HCEC 1CT (cell line): ENCODE measurements at places on chromosomes 5 and 9.

DNA sequence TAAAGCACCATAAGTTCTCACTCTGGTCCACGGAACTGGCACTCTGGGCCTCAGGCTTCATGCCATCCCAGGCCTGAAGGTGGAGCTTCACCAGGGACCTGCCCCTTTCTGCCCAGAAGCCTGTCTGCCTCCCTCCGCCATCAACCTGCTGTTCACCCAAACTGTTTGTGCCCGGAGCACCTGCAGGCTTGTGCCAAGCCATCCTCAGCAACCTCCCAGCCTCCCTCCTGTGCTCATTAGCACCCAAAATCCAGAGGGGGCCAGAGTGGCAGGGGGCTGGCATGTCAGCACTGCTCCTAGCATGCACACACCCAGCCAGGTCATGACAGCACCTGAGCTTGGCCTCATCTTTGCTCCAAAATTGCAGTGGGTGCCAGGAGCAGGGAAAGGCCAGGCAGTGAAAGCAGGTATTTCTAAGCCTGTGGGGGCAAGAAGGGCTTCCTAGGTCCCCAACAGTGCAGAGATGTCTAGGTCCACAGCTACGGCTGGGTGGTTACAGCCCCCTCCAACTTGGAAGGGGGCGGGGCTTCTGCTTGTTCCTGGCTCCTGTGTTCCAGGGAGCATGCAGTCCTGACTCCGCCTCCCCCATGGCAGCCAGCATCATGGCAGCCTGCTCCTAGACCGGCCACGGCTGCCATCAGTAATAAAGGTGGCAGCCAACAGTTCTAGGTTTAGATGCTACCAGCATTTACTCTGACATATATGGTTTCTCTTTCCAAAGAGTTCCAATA, 85.1 kb downstream of the GIN1 start:
- DNase-seq: no peak

- no peak for DNase-seq
Observed at GRCh38 chr5:40089269-40089668, 590.4 kb upstream of the PTGER4 start.

- DNase-seq: no peak
Observed at GRCh38 chr5:6019612-6020011, 358.7 kb downstream of the MED10 start.

GRCh38 chr9:91734371-91734981, 215.6 kb downstream of the ROR2 start:
- DNase-seq: peak; percentile 26

GRCh38 chr5:149594206-149594895, 13.1 kb downstream of the ARHGEF37 start:
- no peak for DNase-seq

DNA sequence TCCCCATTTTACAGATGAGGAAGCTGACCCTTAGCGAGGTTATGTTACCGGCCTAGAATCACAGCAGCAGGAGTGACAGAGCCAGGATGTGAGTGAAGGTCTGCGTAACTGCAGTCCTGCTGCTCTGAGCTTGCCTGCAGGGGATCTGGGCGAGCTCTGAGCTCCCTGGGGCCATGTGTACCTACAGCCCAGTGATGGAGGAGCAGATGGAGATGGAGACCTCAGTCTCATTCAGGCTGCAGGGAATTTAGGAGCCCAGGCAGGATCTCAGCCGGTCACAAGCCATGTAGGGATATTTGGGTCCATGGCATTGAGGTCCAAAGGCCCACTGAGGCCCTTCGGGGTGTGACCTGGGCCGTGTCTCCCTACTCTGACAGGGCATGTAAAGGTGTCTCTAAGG, 170.6 kb downstream of the CACNA1B start:
- DNase-seq: no peak

DNA sequence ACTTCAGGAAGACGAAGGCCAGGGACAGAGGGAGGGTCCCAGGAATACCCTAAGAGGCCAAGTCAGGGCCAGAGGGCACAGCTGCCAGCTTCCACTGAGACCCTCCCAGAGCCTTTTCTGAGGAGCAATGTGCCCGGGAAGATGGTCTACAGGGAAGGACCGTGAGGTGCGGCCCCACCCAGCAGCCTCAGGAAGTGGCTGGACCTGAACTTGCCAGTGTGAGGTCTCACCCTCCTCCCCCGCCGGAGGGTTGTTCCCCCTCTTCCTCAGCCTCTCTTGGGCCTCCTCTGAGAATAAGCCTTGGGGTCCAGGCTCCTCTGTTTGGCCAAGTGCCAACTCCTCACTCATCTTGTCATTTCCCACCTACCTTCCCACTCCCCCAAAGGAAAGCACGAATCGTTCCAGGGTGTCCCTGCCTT, 13.4 kb upstream of the SLC25A51 start:
- no peak for DNase-seq

DNA sequence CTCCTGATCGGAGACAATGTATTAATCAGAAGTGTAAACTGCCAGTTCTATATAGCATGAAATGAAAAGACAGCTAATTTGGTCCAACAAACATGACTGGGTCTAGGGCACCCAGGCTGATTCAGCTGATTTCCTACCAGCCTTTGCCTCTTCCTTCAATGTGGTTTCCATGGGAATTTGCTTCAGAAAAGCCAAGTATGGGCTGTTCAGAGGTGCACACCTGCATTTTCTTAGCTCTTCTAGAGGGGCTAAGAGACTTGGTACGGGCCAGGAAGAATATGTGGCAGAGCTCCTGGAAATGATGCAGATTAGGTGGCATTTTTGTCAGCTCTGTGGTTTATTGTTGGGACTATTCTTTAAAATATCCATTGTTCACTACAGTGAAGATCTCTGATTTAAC, 22.4 kb downstream of the IL7R start:
- no peak for DNase-seq

GRCh38 chr9:91720751-91721705, 229.0 kb downstream of the ROR2 start:
- no peak for DNase-seq

DNA sequence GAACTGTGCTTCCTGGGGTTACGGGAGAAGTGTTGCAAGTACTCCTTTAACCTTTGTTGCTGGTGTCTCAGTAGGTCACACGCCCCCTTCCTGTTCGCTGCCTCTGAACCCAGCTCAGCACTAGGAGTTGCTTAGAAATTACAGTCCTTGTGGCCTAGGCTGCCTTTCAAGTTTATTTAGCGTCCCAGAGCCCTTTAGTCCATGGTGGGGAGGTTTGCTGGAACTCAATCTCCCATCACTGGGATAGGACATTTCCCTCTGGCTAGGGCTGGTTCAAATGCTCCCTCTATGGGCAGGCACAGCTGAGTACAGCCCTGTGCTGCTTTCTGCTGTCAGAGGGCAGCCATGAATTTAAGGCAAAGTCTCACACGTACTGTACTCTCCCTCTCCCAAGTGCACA, 4.7 kb downstream of the IFNA8 start:
- DNase-seq: no peak

- no peak for DNase-seq
Observed at GRCh38 chr5:158770506-158770905, 329.2 kb downstream of the EBF1 start.

- DNase-seq: no peak
Observed at GRCh38 chr5:175734016-175734415, 76.1 kb downstream of the HRH2 start.

DNA sequence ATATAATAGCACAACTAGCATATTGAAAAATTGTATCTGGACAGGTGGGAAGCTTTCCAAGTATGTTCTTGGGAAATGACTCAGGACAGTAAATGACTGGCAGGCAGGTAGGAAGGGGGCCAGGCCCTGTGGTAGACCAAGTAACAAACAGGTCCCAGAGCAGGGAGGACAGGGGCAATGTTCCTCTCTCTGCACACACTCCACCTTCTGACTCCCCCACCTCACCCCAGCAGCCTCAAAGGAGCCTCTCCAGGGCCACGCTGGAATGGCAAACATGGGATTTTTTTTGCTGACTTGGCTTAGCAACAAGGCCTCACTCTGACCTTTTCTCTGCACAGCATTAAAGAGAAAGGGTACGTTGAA, 31.1 kb upstream of the IQGAP2 start:
- no peak for DNase-seq

DNA sequence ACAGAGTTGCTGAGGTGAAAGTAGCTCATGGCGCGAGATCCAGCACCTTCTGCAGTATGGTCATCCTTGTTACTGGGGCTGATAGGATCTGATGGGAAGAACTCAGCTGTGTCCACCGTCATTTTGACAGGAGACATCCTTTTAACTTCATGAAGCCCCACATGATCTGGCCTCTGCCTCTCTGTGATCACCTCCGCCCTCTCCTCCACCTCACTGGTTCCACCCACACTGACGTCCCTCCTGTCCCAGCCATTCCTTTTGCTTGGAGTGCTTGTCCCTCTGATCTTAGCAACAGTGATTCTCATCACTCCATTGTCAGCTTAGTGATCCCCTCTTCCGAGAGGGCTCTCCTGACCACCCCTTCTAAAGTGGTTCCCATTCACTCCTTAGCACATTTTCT, 25.8 kb downstream of the NEUROG1 start:
- no peak for DNase-seq

GRCh38 chr9:37920471-37921167, 16.7 kb upstream of the SLC25A51 start:
- DNase-seq: no peak

DNA sequence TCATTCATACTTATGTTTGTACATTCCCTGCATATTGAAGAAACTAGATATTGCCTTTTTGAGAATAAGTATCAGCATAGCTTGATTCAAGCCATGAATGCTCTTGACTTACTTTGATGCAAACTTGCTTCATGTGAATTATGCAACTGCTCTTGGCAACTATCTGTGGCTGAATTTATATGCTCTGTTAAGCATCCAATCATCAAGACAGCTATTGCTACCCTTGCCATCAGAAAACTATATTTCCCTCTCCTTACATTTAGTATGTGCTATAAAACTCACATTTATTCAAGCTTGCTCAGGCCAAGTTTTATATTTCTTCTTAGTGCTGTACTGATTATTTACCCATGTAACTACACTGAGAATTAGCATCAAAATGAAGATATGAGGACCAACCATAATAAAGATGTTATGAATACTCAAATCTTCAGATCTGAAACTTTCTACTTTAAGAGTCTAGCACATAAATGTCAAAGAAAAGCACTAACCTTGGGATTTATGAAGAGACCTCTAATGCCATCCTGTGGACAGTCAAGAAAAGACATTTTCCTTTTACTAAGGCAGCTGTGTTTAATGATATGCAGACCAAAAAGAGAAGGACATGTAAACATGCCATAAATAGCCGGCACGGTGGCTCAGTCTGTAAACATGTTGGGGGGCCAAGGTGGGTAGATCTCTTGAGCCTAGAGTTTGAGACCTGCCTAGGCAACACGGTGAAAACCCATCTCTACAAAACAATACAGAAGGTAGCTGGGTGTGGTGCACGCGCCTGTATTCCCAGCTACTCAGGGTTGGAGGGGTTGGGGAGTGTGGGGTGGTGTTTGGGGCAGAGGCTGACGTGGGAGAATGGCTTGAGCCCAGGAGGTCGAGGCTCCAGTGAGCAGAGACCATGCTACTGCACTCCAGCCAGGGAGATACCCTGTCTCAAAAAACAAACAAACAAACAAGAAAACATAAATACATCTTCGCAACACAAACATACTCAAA, 267.0 kb upstream of the TYRP1 start:
- no peak for DNase-seq

GRCh38 chr5:172583931-172584511, 57.0 kb upstream of the NEURL1B start:
- no peak for DNase-seq

GRCh38 chr9:132592451-132592850, 10.0 kb downstream of the BARHL1 start:
- DNase-seq: no peak

- no peak for DNase-seq
Observed at GRCh38 chr9:134942011-134942787, 24.5 kb upstream of the FCN1 start.

- DNase-seq: no peak
Observed at GRCh38 chr9:8252445-8252844, 452.9 kb upstream of the DMAC1 start.
